ENCODE measurements at places on chromosomes 5 and 9. TPM values are rescaled to one million over a fixed set of nuclear protein-coding genes. Genes with fewer than 3 reads are reported as not detected.

The FAM221B gene
- not detected for total RNA-seq

The GMCL2 gene
- total RNA-seq: not detected

The EFNA5 gene
- not detected for total RNA-seq

The ARHGEF39 gene
- total RNA-seq: 21.6 TPM

DNA sequence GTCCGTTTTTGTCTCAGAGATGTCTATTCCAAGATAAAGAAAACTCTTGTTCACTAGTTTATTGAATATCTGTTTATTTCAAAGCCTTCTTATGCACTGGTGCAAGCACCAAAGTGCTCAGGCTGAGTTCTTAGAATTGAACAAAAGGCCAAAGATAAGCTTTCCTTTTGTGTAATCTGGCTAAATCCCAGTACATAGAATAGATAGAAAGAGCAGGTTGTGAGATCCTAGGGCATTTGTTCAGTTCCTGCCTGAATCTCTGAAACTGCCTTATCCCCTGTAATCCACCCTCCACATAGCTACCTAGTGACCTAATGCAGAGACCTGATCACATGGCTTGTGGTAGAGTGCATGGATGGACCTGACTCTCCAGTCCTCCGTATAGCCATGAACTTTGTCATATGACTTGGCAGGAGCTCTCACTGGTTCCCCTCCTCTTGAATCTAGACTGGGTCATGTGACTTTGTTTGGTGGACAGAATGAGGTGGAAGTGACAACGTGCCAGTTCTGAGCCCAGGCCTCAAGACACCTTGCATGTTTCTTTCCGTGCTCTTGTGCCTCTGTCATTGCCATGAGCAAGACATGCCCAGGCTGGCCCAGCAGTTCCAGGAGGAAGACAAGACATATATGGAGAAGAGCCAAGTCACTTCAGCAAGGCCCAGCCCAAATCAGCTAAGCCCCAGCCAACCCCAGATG, 139.3 kb upstream of the SHB start:
- DNase-seq: no peak
